ENCODE measurements at places on chromosomes 6 and 20. TPM values are rescaled to one million over a fixed set of nuclear protein-coding genes. Genes with fewer than 3 reads are reported as not detected.

Gene WASF1
- polyA plus RNA-seq = 35.5 TPM

Gene GTSF1L
- polyA plus RNA-seq = not detected

Gene TCF19
- polyA plus RNA-seq = 12.5 TPM

Gene KIF6
- polyA plus RNA-seq = 0.53 TPM

Gene FNDC1
- polyA plus RNA-seq = 0.14 TPM

Gene SLC26A8
- 0.57 TPM for polyA plus RNA-seq

Gene SLA2
- 0.17 TPM for polyA plus RNA-seq
